Left ventricle myocardium superior (tissue), 1 donor: ENCODE measurements at places on chromosomes 3 and 15.
A peak's percentile ranks its signal among the peaks of the same experiment; 100 is the strongest.

DNA sequence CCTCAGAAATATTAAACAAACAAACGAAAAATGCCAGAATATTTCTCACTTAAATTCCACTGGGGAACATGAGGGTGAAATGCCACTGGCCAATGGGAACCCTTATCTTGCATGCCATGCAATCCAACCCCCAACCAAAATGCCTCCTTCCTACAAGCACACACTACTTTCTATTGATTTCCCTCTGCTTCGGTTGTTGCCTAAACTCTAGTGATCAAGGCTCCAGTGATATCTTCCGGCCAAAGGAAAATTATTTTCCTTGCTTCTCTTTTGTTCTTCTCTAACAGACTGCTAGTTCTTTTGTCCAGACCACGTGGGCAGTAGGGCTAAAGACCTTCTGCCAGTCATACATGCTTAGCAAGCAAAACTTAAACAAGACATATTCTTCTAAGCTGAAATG is 115.7 kb downstream of the TMCC1 start:
- no peak for DNase-seq

DNA sequence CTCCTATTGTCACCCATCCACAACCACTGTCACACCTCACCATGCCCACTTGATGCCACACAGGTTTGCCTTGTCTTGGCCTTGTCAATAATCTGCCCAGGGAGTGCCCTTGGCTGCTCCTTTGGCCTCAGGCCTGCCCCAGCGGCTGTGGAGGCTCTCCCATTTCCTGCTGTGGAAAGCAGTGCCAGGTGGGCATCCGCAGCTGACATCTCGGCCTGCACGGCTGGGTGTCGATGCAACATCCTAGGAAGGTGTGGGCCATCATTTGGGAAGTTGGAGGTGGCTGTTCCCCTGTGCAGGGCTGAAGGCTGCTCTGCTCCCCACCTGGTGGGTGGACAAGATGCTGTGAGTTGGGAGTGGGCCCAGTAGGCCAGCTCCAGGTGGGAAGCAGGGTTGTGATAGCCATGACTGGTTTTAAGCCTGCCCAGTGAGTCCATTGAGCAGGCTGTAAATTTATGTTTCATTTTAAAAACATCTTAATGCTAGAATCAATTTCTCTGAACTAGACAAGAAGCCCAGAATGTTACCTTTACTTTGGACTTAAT is 12.5 kb downstream of the DNAH1 start:
- DNase-seq = no peak

DNA sequence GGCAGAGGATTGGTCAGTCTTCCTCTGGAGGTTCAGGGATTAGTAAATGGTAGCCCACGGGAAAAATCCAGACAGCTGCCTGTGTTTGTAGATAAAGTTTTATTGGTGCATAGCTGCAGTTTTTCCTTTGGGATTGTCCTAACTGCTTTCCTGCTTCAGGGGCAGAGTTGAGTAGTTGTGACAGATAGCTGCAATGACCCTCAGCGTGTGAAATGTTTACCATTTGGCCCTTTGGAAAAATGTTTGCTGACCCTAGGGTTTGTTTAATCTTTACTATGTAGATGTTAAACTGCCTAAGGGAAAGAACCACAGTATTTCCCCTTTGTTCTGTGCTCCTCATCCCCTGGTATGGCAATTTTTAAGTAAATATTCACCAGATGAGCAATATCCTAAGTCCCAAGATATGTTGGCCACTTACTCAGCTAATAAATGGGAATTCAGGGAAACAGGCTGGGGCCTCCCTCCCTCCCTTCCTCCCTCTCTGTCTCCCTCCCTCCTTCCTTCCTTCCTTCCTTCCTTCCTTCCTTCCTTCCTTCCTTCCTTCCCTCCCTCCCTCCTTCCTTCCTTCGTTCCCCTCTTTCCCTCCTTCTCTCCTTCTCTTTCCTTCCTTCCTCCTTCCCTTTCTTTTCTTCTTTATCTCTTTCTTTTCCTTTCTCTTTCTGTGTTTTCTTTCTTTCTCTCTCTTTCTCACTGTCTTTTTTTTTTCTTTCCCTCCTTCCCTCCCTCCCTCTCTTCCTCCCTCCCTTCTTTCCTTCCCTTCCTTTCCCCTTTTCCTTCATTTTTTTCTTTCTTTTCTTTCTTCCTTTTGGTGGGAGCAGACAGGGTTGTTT is 234.6 kb upstream of the BHLHE40 start:
- DNase-seq = no peak

GRCh38 chr3:58577269-58577821 is at the start of gene FAM107A:
Gene FAM107A, minus strand, starts transcription at chr3:58577391. Its CDS starts 7,531 bp downstream, at chr3:58569860.
- DNase-seq = peak; percentile 60

DNA sequence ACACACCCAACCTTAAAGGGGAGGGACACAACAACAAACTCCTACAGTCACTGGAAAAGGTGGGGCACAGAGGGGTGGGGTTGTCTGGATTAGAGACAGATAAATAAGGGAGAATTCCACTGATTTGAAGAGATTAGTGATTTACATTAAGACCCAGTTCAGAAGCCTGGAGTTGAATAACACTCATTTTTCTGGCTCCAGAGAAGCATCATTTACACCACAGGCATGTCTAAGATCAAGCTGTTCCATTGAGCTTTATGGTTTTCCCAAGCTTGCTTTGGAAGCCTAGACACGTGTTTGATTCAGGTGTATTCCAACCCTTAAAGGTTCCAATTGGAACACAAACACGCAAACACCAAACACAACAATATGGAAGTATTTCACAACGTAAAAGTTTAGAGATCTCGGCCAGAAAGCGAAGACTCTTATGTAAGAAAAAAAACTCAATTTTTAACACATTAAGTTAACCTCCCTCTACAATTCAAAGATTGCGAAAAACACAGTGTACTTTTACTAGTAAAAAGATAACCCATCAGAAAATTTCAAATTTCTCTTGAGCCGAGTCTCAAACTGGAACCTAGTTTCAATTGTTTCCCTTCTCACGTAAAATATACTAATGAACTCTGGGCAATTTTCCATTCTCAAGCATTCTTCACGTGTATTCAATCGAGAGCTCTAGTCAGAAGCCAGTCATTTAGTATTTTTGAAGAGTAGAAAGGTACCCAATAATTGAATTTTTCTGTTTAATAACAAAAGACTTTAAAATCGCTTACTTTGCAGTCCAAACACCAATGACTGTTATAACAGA is 2.1 kb downstream of the TRA2B start:
- no peak for DNase-seq

DNA sequence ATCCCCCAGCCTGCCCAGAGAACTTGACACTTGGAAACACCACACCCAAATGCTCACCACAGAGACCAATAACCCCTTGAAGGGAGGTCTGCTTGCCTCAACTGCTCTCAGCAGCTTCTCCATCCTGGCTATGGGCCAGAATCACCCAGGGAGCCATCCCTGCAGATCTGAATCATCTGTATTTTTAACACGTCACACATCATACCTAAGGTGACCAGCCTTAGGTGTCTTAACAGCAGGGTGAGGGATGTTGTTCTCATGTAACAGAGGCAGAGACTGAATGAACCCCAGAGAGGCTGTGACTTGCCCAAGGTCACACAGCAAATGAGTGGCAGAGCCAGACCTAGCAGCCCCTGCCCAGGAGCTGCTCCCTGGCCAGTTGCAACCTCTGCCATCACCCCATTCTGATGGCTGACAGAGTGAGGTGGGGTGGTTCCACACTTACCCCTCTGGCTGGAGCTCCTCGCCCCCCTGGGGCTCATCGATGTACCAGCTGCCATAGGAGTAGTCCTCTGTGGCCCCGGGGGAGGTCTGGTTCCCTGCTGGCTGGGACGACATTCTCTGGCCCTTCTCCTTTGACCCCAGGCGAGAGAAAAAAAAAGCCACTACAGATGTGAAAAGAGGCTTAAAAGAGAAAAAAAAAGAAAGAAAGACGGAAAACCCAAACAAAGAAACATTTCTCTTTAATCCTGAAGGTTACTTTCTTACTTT is 722 bp downstream of the STRA6 start:
- DNase-seq = no peak

- DNase-seq = no peak
Measured at GRCh38 chr3:122907471-122907870, 112.6 kb downstream of the SLC49A4 start.

DNA sequence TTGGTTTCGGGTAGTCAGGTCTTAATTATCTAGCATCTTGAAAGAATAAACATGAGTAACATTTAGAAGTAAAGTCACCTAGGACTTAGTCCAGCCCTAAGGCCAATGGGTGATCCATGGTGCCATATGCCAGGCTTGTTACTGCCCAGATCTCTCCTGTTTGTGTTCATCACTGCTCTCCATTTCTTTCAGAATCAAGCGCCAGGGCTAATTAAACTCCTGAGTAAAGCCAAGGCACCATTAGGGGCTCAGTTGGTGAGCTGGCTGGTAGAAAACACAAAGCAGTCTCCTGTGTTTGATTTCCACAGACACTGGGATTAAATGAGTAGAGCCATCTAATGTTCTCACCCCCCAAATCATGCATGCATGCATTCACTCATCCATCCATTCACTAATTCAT is 11.3 kb downstream of the CYP19A1 start:
- DNase-seq = no peak

DNA sequence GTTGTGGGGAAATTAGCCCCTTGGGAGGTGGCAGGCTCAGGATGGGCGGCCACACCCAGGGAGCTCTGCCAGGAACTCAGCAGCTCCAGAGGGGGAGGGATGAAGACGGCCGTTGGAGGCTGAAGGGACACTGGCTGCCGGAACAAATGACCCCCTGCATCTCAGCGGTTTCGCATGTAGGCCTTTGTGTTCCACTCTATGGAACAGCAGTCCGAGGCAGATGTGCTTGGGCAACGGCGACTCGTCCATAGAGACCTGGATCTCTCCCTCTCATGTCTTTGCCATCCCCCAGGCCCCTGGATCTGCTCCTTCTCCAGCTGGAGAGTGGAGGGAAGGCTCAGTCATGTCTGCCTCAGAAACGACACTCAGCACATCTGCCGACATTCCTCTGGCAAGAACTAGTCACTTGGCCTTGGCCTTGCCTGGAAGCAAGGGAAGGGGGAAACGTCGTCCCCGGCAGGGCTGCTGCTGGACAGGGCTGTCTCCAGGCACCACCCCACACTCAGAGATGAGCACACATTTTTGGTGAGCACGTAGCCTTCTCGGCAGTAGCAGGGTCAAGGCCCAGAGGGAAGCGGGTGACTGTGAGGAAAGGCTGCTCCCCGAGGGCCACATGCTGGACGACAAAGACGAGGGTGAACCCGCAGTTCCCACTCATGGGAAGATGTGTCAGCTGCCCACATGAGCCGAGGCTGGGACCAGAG is 83.8 kb downstream of the ASB7 start:
- DNase-seq = peak; percentile 64

DNA sequence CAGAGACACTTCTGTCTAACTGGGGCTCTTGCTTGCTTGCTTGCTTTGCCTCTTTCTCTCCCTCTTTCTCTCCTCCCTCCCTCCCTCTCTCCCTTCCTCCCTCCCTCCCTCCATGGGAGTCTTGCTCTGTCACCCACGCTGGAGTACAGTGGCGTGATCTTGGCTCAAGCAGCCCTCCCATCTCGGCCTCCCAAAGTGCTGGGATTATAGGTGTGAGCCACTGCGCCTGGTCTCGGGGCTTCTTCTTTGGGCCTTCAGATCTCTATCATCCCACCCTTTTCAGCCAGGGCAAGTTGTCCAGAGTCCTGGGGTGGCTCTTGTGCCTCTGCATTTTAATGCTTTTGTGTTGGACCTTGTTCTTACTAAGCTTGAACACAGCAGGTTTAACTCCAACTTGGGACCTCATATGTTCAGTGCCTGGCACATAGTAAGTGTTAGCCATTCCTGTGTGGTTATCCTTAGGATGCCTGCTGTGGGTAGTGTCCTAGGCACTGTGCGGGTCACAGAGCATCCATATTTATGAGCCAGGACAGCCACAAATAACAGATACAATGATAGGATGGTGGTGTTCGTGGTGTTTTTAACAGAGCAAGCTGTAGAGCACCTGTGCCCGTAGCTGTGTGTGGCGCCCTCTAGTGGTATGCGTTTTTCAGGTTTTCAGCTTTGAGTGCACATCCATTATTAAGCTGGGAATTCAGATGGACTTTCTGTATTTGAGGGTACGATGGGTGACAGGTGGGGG is 75.1 kb downstream of the CCK start:
- no peak for DNase-seq

DNA sequence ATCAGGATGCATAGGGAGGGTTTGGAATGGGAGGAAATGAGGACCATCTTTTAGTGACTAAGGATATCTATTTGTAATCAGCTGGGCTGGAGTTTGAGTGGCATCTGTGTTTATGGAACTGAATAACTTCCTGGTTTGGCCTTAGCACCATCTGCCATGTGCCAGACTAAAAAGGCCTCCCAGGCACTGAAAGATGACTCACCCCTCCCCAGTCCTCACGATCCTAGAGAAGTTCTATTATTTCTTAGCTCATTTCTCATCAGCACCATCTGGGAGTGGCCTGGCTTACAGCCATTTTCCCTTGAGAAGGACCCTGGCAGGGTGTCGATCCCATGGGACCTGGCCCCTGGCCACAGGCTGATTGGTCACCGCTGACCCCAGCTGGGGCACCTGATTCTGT is 23.9 kb upstream of the CTXND1 start:
- no peak for DNase-seq
